ENCODE measurements at places on chromosomes 7 and 10.

DNA sequence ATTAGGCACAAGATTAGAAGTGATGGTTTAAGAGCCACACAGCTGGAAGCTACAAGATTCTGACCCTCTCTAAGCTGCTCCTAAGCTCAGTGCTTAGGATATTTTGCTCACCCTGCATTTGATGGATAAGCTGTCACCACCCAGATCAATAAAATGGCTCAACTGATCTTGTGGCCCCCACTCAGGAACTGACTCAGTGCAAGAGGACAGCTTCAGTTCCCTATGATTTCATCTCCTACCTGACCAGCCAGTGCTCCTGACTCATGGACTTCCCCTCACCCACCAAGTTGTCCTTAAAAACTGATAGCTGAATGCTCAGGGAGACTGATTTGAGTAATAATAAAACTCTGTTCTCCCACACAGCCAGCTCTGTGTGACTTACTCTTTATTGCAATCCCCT lies 833.8 kb downstream of the GRID1 start:
- DNase-seq, result no peak

GRCh38 chr10:122658356-122659049 lies 41.1 kb downstream of the C10orf120 start:
- DNase-seq, result no peak

- no peak for DNase-seq
These were observed 40.9 kb downstream of the ANTXRL start for GRCh38 chr10:46327685-46328084.

DNA sequence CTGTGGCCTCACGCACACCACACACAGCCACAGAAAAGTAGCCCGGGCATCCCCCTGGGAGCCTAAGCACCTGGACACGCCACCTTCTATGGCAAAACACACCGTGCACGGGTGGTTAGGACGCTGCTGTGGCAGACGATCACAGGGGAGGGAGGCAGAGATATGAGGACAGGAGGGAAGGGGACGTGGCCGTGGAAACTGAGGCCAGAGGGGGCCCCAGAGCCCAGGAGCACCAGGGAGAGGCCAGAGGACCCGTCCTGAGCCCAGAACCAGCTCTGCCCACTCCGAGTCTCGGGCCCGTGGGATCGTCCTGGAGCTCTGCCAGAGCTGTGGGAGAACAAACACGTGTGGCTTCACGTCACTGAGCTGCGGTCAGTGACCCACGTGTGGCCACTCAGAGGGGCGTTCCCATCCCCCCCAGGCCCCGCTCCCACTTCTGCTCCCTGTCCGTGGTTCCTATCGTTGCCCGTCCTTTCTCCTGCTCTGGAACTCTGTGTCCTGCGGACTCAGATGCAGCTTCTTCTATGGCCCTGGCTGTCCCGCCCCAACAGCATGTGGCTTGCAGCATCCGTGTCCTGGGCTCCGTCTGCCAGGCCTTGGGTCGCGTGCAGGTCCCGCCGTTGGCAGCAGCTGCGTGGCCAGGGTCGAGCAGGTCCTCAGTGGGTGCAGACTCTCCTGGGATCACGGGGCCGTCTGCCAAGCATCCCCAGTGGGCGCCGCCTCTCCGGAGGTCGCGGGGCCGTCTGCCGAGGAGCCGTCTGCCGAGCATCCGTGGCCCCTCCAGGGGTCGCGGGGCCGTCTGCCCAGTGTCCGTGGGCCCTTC lies 31.0 kb downstream of the GET4 start:
- no peak for DNase-seq

GRCh38 chr10:100736144-100736808 lies 9.1 kb upstream of the PAX2 start:
- DNase-seq, result no peak

All from retina (tissue), 1 donor.